ENCODE measurements at places on chromosomes 2 and 18.

- no peak for DNase-seq
Measured at GRCh38 chr18:55488473-55488872, 99.5 kb downstream of the TCF4 start.

DNA sequence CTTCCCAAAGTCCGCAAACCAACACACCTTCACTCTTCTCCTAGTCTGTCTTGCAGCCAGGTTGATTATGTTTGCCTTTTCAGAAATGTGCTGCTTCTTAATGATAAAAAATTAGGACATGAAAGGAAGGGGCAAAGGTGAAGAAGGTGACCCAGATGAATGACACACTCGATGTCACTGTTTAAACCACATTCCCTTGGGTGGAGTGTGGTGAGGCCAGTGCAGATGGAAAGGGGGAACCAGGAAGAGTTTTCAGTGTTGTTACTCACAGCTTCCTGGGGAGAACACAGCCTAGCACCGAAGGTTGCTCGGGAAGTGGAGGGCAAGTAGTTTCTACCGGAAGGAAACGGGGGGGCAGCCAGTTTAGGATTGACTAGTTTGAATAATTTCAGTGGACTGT lies 57.2 kb upstream of the BOD1L2 start:
- no peak for DNase-seq

DNA sequence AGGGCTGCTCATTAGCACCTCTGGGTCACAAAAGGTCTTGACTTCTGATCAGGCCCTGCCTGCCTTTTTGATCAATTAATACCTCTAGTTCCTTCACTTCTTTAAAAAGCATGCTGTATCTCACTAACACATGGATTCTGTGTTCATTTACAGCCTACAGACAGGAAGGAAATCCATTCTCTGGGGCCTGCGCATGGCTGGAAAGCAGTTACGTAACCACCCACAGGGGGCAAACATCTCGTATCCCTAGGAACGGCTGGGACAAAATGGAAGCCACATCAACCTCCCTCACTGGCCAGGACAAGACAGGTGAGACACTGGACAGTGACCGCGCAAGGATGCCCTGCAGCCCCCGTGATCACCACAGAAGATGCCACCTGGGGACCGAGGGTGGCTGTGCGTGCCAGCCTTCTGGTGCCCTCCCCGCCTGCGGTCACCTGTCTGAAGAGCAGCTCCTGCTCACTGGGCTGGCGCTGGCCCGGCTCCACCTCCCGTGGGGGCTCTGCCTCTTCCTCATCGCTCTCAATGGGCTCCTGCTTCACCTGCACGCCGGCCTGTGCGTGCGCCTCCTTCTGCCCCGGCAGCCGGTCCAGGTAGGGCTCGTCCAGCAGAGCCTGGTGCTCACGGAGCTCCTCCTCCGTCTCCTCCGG lies 266.9 kb downstream of the TWIST2 start:
- DNase-seq = no peak

DNA sequence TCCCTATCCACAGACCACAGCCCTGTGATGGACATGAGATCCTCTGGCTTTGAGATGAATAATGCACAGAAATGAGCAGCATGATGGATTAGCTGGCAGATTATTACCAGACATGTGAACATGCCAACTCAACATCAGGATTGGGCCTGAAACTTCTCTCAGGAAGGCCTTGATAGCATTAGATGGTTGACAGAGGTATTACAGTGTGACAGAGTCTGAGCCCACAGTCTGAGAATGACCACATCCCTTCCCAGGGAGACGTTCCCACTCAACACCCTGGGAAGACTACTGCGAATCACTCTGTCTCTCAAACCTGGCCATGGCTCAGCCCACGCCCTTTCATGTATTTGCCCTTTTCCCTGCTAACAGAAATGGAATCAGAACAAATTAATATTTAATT lies 66.9 kb downstream of the BCL11A start:
- DNase-seq = no peak

DNA sequence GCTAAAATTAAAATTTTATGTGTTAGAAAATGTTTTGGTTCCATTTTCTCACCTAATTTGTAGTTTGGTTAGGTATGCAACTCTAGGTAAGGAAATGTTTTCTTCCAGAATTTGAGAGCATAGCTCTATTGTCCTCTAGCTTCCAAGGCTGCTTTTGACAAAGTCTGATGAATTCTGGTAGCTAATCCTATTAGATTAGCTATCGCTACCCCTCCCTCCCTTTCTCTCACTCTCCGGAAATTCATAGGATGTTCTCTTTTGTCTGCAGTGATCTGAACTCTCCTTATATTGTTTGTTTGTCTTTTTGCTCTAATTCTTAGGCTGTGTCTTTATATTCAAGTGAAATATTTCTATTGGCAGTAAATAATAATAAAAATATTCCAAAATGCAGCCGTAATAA lies 382.9 kb downstream of the DCC start:
- no peak for DNase-seq

DNA sequence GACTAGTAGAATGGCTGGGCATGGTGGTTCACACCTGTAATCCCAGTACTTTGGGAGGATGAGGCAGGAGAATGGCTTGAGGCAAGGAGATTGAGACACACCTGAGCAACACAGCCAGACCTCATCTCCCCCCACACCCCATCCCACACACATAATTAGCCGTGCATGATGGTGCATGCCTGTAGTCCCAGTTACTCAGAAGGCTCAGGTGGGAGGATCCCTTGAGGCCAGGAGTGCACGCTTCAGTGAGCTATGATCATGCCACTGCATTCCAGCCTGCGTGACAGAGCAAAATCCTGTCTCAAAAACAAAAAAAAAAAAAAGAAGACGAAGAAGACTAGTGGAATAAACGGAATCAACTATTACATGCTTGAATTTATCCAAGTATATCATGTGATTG lies 150.0 kb downstream of the STK39 start:
- no peak for DNase-seq

DNA sequence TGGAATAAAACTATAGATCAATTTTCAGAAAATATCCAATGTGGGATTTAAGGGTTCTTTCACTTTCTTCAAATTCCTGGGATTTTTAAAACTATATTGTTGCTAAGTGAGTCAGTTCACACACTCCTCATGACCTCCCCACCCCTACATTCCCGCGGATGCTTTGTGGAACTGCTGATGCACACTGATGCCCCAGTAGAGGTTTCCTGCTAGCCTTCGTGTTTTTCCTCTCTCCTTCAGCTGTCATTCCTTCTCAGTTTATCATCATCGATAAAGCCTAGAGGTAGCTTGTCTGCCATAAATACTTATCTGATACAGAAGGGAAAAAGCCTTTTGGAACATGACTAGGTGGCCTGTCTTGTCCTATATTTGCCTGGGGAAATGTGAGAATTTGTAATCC lies 67.4 kb upstream of the GALNT5 start:
- no peak for DNase-seq

GRCh38 chr2:2868085-2868484 lies 509.5 kb downstream of the EIPR1 start:
- no peak for DNase-seq
